ENCODE measurements at places on chromosomes 1 and 21.

DNA sequence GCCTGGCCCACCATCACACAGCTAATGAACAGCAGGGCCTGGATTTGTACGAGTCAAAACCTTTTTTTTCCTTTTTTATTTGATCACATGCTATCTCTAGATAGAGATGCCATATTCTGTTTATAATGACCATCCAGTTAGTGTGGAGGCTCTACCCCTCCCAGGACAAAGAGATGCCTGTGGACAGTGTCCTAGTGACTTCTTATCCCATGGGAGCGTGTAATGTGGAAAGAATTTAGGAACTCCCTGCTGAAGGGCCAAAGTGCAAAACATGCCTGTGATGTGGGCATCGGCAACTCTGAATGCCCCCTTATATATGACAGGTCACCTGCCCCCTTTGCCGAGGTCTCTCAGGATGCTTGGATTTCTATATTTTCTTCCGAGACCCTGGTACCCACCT is 292.2 kb downstream of the RRAGC start:
- DNase-seq = no peak

DNA sequence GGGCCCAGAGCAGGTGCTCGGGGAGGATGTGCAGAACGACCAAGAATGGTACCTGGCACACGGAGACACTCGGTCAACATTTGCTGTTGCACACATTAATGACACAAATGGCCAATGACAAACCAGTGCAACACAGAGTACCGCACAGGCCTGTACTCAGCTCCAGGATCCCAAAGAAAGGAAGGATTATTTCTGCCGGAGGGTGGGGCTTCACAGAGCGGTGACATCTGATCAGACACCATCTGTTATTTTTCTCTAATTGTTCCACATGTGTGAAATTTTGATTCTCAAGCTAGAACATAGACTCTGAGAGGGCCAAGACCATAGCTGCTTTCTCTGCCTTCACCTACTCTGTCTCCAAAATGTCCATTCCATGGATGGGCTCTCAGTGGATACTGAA is 100.4 kb downstream of the MRPL37 start:
- no peak for DNase-seq

DNA sequence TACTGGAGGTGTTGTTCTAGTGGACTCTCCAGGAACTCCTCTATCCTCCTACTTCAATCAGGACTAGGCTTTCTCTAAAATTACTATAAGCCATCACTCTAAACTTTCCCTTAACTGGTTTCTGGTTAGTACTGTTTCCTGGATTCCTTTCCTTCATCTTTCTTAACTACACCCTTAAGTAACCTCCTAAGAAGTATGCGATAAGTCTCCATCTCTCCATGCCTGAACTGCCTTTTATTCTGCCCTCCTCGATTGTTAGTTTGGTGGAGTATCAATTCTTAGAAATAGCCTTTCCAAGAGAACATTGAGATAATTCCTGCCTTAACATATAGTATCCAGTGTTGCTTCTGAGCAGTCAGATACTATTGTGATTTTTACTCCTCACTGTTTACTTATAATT is 162.9 kb upstream of the PDE4B start:
- DNase-seq = no peak

DNA sequence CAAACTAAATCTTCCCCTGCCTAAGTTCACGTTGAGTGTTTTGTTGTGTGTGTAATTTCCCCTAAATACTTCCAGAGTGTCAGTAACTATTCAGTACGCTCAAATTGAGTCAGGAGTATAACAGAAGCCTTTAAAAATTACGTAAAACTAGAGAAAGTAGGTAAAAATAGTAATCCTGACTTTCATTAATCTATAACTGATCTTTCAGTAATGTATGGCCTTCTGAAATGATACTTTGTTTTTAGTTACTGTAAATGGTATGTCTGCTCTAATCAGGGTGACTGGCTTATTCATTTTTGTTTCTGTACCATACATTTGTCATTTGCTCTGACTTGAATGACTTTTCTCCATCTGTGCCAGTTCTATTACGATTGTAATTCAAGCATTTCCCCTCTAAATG is 29.4 kb downstream of the MIER1 start:
- DNase-seq = no peak

DNA sequence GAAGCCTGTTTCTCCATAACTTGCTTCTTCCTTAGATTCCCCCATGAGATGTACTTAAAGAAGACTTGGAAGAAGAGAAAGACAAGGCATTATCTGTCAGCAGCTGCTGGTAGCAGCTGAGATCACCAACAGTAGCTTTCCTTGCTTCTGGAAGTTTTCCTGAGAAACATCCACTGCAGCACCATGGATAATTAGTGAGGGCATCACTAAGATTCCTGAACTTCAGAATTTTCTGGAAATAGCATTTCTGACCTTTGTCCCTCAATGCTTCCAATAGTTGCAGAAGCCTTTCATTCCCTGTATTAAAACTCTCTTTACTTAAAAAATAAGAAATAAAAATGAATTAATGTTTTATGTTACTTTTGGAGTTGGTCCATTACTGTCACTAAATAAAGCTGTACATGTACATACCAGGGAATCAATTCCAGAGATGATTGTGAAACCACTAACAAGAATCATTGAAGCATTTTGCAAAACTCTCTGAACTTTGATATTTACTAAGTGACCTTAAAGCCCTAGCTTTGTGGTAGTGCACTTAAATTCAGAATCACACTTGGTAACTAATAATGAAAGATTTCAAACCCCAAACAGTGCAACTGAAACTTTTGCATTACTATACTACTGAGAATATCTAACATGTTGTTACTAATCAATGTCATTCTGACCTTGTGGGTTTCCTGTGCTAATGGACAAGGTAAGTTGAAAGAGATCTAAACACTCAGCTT is at the start of gene CFHR4:
Gene CFHR4, plus strand, starts transcription at position 538 of the 725 bp plus-strand sequence. Its CDS starts 99 bp downstream, at position 637.
- no peak for DNase-seq

Measured in tibial nerve (tissue), 4 donors.